ENCODE measurements at places on chromosomes 5 and 9.

- no peak for DNase-seq
Observed at GRCh38 chr5:174446446-174446845, 277.9 kb upstream of the MSX2 start.

DNA sequence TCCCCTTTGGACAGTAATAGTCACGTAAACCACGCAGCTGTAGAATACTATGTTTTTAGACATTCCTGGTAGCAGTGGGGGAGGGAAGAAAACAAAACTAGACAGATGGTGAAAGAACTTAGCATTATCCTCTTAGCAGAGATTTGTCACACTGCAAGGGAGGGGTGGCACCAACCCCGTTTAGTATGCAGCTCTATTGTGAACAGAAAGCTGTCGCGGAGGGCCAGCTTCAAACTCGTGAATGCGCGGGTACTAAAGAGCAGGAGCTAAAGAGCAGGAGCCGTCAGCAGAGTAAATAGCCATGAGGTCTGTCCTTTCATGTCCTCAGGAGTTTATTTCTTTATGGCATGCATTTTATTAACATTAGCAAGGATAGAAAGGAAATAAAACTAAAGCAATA is 141.9 kb upstream of the SLC12A2 start:
- DNase-seq, result no peak

- peak; percentile 41 for DNase-seq
Observed at GRCh38 chr9:136312436-136312835, 8.5 kb upstream of the CCDC187 start.

GRCh38 chr5:140207250-140207964 is 32.4 kb downstream of the CYSTM1 start:
- no peak for DNase-seq

DNA sequence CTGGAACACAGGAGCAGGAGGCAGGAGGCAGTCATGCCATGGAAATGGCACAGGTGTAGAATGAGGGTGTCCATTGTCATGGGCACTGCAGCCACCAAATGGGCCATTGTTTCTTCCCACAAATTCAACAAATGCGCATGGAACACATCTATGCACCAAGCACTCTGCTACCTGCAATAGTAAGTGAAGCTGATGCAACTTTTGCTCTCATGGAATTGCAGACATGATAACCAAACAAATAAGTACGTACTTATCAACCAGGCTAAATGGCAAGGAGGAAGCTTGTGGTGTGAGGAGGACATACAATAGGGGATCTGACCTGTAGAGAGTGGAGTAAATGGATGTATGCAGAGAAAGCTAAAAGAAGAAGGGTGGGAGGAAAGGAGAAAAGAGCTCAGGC is 116.8 kb downstream of the TRIM36 start:
- no peak for DNase-seq

- no peak for DNase-seq
Observed at GRCh38 chr5:88944751-88945531, 62.0 kb upstream of the MEF2C start.

GRCh38 chr5:110687485-110687884 is 39.0 kb downstream of the TMEM232 start:
- no peak for DNase-seq

DNA sequence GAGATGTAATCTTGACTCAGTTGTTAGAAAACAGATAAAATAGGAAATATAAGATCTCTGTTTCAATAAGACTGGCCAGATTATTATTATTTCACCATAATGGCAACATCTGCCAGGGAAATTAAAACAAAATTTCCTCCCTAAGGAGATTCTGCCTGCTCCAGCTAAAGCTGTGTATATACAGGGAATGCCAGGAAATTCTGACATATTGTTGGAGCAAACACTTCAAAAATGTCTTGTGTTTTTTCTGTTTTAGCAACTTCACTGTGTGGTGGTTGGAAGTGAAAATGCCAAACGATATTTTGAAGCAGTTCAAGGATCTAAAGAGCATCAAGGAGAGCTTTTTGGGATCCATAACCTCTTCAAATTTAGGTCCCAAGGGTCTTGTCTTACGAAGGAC is 90.8 kb downstream of the ERCC6L2 start:
- DNase-seq, result no peak

DNA sequence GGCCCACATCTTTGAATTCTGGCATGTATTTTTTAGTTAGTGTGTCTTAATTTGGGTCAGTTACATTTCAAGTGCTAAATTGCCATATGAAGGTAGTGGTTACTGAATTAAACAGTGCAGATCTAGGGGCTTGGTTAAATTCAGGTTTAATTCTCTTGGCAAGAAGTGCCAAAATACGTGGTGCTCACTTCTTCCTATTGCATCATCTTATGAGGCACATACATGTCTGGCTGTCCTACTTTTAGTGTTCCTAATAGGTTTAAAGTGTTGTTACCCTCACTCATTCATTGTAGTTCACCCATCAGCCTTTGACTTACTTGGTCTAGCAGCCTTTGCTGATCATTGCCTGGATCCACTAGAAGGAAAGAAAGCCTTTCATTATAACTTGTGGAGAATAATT is 59.5 kb downstream of the RPS6 start:
- DNase-seq, result no peak

DNA sequence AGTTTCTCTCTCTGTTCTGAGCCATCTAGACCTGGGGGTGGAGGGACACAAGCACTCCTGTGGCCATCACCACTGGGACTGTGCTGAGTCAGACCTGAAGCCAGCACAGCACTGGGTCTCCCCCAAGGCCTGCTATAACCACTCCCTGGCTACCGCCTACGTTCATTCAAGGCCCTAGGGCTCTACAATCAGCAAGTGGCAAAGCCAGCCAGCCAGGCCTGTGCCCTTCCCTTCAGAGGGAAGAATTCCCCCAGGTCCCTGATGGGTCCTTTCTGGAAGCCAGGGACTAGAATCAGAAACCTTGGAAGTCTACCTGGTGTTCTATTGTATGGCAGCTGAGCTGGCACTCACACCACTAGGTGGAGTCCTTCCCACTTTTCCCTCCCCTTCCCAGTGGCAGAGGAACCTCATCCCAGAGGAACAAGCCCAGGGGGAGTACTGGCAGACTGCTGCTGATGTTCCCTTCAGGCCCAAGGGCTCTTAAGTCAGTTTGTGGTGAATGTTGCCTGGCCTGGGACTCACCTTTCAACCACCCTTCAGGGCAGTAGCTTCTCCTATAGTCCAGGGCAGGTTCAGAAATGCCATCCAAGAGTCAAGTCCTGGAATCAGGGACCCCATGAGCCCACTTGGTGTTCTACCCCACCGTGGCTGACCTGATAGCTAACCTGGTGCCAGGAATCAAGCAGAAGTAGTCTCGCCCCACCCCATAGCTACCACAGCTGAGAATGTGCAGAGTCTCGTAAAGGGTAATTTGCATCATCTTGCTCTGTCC is 20.0 kb downstream of the JMY start:
- peak; percentile 17 for DNase-seq

GRCh38 chr9:91775708-91776028 is 174.4 kb downstream of the ROR2 start:
- no peak for DNase-seq

DNA sequence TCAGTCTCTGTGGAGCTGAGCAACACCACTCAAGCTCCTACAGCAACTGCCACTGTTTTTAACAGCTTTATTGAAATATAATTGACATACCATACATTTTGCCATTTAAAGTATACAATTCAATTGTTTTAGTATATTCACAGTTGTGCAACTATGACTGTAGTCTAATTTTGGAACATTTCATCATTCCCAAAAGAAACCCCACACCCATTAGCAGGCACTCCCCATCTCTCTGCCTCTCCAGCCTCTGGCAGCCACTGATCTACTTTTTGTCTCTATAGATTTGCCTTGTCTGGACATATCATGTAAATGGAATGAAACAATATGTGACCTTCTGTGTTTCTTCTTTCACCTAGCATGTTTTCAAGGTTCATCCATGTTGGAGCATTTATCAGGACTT is 43.5 kb downstream of the RUSC2 start:
- no peak for DNase-seq

DNA sequence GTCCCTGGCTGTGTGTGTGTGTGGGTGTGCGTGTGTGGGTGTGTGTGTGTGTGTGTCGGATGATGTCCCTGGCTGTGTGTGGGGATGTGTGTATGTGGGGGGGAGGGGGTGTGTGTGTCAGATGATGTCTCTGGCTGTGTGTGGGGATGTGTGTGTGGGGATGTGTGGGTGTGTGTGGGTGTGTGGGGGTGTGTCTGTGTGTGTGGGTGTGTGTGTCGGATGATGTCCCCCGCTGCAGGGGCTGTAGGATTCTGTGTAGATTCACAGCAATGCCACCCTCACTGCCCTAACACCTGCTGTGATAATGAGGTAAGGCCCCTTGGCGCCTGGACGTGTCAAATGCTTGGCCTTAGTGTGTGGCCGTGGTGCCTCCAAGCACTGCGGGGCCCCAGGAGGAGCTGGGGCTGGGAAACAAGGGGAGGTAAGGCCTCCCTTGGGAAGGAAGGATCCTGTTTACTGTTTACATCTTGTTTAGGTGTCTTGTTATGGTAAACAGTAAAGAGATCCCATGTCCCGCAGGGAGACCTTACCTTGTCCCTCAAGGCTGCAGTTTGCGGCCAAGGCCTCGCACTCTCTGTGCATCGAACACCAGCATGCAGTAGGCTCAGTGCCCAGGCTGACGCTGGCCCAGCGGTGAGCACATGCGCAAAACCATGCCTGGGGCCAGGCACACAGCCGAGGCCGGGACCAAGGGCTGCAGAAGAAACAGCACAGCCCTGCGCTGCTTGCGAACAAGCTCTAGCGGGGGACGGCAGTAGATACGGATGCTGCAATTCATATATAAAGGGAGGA is 24.1 kb downstream of the AHRR start:
- DNase-seq, result no peak

- DNase-seq, result no peak
Observed at GRCh38 chr5:89359046-89359445, 476.1 kb upstream of the MEF2C start.

- DNase-seq, result no peak
Observed at GRCh38 chr5:123090661-123091297, 1.7 kb downstream of the PRDM6 start.

DNA sequence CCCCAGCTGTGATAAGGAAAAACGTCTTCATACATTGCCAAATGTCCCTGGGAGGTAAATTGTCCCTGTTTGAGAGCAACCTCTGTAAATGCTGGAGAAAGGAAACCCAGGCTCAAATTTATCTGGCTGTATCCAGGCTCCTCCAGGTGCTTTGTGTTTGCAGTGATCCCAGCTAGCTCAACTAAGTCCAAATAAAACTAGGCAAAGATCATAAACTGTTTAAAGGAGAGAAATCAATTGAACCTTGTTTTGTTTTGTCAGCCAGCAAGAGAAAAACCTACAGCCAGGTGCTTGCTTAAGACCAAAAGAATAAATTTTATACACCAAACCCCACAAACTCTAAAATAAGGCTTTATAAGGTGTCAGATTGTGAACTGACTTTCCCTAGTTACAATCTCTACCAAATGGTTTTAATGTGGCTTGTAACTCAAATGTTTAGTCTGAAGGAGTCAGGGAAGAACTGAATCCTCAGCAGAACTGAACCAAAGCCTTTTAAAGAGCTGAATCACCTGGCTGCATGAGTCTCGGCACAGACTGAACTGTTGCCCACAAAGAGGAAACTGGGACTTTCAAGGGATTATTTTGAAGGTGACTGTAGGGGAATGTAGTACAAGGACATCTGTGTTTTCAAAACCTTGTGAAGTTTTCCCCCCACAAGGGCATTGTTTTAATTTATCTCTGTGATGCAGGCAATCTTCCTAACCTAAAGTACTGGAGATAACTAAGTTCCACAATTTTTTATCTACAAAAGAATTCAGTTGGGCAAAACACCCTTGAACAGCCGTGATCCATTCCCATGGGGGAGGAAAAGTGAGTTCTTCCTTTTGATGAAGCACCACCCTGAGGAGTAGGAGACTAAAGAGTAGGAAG is 201.7 kb upstream of the TARS1 start:
- no peak for DNase-seq

- DNase-seq, result no peak
Observed at GRCh38 chr5:102090770-102091169, 205.3 kb downstream of the SLCO4C1 start.

DNA sequence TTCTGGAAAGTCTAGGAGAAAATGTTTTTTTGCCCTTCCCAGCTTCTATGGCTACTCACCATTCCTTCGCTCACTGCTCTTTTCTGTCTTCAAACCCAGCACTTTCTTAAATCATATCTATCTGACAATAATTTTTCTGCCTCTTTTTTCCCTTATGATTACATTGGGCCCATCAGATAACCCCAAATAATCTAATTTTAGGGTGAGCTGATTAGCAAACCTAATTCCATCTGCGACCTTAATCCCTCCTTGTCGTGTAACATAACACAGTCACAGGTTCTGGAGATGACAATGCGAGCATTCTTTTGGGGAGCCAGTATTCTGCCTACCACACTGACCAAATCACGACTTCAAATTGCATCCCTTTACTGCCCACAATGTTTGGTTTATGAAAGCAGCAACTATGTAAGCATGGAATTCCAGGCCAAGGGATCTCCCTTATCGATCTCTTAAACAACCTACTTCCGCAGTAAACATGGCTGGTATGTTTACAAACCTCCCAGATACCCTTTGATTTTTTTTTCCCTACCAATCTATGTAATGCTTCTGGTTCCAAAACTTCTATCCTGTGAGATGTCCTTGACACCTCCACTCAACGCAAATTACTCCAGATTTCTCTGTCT is 2122.2 kb downstream of the MAT2B start:
- no peak for DNase-seq

- no peak for DNase-seq
Observed at GRCh38 chr5:10856683-10857337, 95.8 kb upstream of the DAP start.

DNA sequence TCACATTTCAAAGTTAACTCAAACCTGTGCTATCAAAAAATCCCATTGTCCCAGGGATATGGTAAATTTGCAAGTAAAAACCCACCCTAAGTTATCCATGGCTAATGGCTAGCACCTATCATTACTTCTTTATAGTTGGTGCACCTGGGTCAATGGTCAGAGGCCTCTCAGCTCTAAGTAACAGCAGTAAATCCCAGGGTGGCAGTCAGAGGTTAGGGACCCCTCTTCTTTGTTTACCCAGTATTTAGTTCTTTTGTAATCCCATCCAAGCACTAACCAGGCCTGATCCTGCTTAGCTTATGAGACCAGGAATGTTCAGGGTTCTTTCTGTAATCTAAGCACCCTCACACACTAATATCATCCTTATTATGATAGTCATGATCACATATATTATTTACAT is 52.1 kb upstream of the WWC1 start:
- no peak for DNase-seq

DNA sequence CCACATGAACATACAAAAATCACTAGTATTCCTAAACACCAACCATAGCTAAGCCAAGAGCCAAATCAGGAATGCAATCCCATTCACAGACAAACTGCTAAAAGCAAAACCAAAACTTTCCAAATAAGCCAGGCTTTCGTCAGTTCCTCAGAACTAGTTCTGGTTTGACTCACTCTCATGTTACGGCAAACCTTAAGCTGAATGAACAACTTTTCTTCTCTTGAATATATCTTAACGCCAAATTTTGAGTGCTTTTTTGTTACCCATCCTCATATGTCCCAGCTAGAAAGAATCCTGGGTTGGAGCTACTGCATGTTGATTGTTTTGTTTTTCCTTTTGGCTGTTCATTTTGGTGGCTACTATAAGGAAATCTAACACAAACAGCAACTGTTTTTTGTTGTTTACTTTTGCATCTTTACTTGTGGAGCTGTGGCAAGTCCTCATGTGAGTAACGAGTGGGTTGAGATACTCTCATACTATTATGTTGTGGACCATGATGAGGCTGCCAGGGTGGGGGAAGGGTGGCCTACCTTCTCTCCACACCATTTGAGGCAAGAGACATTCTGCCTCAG is at the start of gene PDCD1LG2:
PDCD1LG2 (plus strand) TSS at position 172 of the 572 bp plus-strand sequence. CDS start 12,016 bp downstream, outside the sequence.
- peak; percentile 72 for DNase-seq
